NCI-H2107 (cell line): ENCODE measurements at places on chromosomes 11 and 22.

- no peak for DNase-seq
Measured at GRCh38 chr11:32172848-32173834, 82.3 kb downstream of the RCN1 start.

DNA sequence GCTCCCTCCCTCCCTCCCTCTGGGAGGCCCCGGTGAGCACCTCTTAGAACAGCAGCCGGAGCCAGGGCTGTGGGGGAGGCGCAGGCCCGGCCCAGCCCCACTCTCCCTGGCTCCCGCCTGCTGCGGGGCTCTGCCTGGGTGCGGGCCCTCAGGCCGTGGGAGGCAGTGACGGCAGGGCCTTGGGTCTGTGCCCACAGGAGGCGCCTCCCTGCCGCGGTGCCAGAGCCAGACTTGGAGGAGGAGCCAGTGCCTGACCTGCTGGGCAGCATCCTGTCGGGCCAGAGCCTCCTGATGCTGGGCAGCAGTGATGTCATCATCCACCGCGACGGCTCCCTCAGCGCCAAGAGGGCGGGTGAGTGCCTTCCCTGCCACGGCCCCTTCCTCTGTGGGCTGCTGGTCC lies 9.5 kb downstream of the IRF7 start:
- DNase-seq = no peak

- DNase-seq = no peak
Measured at GRCh38 chr11:45365961-45366618, 79.9 kb upstream of the SYT13 start.

DNA sequence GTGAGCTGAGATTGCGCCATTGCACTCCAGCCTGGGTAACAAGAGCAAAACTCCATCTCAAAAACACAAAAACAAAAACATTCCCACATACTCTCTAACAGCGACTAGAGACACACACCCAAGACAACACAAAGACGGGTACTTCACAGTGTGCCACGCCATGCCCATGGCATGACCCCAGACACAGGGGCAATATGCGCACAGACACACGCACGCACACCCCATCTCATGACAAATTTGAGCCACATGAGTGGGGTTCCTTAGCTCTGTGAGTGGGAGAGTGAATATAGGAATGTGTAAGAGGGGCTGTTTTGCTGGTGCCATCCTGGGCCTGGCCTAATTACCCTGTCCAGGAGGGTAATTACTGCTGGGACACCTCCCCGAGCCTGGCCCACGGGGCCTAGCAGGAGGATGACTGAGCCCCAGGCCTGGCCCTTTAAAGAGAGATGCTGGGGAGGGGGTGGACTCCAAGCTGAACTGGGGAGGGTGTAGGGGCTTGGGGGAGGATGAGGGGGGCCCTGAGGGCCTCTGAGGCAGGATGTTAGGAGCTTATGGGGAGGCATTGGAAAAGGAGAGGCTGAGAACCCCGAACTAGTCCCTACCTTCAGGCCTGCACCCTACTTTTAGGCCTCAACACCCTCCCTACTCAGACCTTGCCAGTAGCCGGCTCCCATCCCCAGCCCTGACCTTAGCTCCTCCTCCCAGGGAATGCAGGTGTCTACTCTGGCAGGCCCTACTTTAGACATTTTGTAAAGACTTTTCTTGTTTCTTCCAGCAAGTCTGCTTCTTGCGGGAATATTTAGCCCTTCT lies 1.5 kb downstream of the LTBP3 start:
- no peak for DNase-seq

- no peak for DNase-seq
Measured at GRCh38 chr22:31853736-31854495, 90.4 kb upstream of the YWHAH start.

GRCh38 chr11:63592975-63593395 lies 21.2 kb downstream of the PLAAT3 start:
- DNase-seq = no peak
